ENCODE measurements at places on chromosomes 5 and 9. TPM values are rescaled to one million over a fixed set of nuclear protein-coding genes. Genes with fewer than 3 reads are reported as not detected.
A peak's percentile ranks its signal among the peaks of the same experiment; 100 is the strongest.

DNA sequence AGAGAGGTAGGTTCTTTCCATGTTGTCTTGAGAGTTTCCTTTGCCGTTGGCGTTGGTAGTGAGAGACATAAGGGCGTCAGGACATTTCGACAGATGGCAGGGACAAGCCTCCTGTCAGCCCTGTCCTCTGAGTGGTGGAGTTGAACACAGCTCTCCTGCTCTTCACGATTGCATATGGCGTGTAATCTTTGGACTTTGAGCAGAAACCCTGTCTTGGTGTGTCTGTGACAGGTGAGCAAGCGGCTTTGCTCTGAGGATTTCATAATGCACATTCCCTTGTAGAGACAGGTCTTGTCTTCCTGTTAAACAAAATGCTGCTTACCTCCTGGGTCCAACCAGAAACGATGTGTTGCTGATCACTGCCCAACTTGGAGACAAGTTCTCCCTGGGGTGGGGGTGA, 146.5 kb downstream of the NXNL2 start:
- no peak for DNase-seq

CARTPT gene
- not detected for total RNA-seq

DNA sequence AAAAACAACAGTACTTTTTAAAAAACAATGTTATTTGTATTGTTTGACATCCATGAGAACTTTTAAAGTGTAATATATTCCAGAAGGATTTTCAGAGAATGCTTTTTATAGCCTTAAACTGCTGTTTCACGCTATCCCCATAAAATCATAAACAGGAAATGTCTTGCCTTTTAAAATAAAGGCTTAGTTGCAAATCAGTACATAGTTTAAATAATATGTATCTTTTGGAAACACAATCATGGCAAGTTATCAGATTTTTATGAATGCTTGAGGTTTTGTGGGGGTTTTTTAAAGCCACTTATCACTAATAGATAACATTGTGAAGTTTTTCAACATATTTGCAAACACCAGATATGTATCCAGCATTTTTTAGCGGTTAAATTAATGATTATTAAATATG, 37.2 kb upstream of the F2RL2 start:
- peak; percentile 73 for DNase-seq

DNA sequence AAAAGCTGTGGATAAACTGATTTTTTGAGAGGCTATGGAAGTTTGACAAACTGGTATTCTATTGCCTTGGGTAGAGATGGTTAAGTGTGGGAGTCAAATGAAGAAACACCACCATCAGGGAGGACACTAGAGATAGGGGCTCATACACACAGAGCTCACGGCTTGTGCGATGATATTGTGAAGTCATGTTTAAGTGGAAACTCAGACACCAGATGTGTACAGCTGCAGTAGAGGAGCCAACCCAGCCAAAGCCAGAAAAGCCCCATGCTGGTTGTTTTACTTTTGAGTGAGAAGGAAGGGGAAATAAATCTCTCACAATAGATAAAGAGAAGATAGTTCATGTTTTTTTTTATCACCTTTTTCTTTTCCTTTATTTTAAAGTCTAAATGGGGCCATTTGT, 377.7 kb downstream of the DMRT2 start:
- DNase-seq = no peak

DNA sequence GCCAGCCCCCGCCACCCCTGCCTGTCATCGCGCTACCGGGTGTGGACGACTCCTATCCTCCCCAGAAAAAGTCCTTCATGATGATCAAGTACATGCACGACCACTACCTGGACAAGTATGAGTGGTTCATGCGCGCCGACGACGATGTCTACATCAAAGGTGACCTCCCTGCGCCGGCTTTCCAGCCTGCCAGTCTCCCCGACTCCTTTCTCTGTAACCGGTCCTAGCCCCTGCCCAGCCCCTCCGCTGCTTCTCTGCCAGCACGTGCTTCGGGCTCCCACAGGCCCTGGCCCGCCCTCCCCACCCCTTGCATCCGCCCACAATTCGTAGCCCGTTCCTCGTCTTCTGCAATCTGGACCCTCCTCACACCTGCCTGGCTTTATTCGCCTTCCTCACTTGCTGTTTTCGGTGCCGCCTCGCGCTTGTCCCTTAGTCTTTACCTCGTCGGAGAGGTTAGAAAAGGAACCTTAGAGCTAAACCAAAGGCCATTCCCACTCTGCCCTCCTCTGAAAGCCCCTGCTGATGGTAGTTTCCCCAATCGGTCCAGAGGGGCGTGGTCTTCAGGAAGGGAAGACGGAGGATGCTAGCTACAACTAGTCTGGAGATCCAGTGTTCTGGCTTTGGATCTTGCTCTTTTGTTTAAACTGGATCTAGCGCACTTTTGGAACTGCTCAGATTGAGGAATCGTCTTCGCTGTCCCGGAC, 1.4 kb downstream of the CHSY3 start:
- DNase-seq = no peak

- DNase-seq = no peak
Observed at GRCh38 chr5:31641059-31641458, 2.1 kb downstream of the PDZD2 start.

Measured in fibroblast of the aortic adventitia (primary cell).